ENCODE measurements at places on chromosomes 5 and 9.

DNA sequence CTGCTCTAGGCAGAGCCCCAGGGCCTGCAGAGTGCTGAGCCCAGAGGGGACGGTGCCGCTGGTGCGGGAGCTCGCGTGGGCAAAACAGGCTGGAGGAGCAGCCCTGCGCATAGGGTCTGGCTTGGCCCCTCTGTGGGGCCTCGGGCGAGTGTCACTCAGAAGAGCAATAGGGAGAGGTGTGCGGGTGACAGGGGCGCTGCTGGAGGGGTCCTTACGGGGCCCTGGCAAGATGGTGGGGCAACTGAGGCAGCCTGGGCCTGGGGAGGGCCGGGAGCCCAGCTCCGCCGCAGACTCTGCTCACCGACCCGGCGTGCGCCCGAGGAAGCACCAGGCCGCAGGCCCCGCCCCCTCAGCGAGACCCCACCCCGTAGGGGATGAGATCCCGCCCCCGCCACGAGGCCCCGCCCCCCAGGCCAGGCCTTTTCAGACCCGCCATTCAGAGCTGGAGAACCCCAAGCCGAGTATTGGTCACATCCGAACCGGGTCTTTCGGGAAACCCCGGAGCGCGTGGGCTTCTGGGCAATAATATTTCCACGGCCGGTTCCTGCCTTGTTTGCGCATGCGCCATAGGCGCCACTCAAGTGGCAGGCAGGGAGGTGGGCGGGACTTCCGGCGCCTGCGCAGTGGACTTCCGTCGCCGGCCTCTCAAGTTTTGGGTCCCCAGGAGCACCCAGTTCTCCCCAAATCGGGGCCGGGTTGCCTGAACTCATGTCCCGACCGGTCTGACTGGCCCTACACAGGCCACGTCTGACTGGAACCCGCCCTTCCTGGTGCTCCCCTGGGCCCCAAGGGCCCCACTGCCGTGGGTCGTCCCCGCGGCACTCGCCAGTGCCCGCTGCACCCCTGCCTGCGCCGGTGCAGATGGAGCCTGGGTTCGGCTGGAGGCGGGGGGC, 1.3 kb upstream of the RNF208 start:
- DNase-seq: peak; percentile 93

DNA sequence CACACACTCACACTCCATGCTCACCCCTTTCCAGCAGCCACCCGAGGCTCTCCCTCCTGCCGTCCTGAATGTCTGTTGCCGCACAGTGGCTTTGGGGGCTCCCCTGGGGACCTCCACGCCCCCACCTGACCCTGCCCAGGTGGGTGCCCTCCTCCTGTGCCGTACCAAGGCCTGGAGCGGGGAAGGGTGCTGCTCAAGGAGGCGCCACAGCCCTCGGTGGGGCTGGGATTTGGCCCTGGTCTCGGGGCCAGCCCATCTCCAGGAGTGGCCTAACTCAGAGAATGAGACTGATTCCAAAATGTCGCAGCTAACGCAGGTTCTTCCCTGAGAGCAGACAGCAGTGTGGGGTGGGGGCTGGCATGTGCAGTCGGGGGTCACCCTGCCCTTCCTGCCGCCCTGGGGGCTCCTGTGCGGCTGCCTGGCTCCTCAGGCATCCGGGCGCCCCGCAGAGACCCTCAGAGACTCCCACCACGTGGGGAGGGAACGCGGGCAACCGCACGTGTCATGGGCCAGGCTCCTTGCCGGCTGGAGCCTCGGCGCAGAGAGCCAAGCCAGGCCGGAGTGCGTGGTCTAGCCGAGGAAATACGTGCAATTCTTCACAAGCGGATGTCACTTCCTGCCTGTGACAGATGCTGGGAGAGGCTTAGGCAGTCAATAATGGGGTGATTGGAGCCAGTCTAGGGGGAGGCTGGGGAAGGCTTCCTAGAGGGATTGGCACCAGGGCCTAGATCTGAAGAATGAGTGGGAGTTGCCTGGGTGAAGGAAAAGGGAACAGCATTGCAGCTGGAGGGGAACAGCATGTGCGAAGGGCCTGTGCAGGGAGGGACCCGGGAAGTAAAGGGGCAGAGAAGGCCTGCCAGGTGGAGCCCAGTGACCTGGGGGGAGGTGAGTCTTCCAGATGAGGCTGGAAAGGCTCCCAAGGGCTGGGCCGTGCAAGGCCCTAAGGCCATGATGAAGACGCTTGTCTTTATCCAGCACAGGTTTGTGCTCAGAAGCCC, 44.1 kb downstream of the C9orf50 start:
- no peak for DNase-seq

DNA sequence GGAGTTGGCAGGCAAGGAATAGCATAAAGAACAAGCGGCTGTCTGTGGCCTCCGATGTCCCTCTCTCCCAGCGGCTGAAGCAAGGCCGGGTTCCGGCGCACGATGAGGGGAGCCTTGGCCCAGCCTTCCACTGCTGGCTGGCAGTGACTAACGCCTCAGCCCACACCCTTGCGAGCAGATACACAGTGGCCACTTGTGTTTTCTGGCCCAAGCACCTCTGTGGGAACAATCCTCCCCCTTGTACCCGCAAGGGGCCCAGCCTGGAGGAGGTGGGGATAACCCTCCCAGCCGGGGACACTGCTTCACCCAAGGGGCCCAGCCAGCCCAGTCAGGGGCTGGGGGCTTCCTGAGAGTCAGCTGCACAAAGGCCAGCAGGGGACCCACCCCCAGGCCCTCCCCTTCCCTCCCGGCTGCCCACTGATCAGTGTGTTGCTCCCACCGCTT, 23.2 kb downstream of the STK10 start:
- DNase-seq: no peak

- no peak for DNase-seq
These were observed 302.0 kb downstream of the AGTPBP1 start for GRCh38 chr9:85439791-85440190.

- DNase-seq: no peak
These were observed 26.6 kb downstream of the DPYSL3 start for GRCh38 chr5:147483188-147483790.

- no peak for DNase-seq
These were observed 25.4 kb upstream of the SUB1 start for GRCh38 chr5:32559921-32560320.

DNA sequence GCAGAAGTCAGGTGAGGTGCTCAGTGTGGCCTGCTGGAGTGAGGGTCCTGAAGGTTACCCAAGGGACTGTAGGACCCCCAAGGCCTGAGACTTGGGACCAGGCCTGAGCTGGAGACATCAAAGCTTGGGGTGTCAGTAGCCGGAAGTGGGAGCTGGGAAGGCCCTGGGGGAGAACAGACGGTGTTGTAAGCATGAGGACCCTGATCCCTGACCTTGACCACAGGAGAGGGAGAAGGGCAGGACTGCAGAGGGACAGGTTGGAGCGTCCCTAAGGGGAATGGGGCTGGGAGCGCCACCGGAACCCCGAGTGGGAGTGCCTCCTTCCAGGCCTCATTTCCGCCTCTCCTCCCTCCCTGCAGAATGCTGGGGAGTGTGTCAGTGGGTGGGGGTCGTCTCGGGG, 533 bp downstream of the TTC16 start:
- no peak for DNase-seq

- DNase-seq: no peak
These were observed 911 bp downstream of the ABLIM3 start for GRCh38 chr5:149141957-149142851.

DNA sequence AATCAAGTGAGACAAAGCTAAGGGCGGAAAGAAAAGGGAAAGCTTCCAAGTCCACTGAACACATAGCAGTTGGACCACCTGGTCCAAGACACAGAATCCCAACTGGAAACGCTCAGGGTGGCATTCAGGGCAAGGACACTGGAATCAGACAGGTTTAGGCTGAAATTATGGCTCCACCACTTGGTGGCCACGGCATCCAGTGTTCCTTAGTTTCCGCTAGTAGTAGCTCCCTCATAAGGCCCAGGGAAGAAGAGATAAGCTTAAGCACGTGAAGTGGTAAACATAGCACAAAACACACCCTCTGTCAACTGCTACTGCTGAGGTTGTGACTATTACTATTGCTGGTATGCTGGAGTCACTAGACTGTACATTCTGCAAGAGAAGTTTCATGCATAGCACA, 209.4 kb downstream of the GLIS3 start:
- DNase-seq: no peak

DNA sequence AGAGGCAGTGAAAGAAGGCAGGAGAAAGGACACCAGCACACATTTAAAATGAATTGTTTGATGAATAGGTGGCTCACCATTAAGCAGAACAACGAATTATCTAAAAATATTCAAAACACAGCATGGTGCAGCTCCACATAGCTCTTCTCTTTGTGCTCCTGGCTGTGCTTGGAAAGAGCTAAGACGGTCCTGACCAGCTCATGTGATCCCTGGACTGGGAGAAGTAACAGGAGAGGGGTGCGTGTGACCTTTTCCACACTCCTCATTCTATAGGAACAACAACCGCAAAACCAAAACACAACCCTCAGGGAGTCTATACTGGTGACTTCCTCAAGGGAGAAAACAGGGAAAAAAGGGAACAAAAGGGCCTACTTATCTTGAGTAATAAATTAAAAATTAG, 140.5 kb downstream of the DIRAS2 start:
- DNase-seq: no peak

DNA sequence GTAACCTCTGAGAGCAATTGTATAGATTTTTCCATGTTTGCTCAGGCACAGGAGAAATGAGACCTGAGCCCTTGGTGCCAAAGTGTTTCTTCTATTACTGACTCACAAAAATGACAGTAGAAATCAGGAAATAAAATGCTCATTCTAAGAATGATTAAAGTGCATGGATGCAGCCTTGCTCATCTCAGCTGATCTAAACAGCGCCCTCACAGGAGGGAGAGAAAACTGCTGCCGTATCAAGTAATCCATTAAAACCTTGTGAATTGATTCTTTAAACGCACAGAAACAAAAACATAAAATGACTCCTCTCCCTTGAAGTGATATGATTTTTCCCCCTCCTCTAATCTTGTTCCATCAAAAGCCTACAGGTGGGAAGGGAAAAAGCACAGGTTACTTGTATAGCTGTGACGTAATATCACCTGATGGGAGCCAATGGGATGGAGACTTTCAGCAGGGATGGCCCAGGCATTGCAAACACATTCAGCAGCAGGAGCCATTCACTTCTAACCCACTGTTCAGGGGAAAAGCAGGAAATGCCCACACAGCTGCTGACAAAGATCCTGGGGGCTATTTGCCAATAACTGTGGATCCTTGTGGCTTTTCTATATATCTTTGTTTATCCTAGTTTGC, 76.7 kb downstream of the PLCXD3 start:
- DNase-seq: no peak

DNA sequence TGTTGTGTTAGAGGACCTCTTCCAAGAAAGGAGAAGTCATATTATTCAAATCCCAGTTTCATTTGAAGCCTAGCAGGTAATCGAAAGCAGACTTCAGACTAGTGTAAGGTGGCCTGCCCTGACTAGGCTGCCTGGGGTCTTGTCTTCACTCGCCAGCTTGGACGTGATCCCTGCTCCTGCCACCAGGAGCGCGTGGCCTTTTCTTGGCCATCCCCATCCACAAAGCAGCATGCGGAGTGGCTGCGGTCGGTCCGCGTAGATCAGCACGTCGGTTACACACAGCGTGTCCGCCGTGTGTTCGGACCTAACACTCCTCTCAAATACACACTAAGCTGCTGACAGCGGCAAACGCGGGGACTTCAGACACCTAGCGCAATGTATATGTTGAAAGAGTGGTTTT, 37.3 kb downstream of the CFAP77 start:
- no peak for DNase-seq

DNA sequence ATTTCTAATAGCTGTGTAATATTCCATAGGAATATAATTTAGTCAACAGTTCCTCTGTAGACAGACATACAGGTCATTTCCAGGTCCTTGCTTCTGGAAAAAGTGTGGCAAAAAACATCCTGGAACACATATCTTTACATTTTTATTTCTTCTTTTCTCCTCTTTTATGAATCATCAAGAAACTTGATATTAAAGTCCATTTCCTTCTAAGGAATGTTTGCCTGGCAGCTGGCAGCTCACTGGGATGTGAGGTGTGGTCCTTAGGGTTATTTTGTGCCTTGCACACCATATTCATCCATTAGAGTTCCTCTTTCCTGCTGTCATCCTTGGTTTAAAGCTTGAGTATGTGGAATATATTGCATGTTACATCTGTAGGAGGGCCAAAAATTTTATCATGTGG, 122.0 kb downstream of the GALNT10 start:
- no peak for DNase-seq

- no peak for DNase-seq
These were observed 403.3 kb downstream of the PLK2 start for GRCh38 chr5:58056546-58056945.

- DNase-seq: no peak
These were observed 529.5 kb downstream of the AGTPBP1 start for GRCh38 chr9:85212209-85212608.

GRCh38 chr9:15416880-15417279, 5.8 kb upstream of the SNAPC3 start:
- DNase-seq: no peak

GRCh38 chr5:1513326-1514026, 10.3 kb downstream of the LPCAT1 start:
- no peak for DNase-seq

DNA sequence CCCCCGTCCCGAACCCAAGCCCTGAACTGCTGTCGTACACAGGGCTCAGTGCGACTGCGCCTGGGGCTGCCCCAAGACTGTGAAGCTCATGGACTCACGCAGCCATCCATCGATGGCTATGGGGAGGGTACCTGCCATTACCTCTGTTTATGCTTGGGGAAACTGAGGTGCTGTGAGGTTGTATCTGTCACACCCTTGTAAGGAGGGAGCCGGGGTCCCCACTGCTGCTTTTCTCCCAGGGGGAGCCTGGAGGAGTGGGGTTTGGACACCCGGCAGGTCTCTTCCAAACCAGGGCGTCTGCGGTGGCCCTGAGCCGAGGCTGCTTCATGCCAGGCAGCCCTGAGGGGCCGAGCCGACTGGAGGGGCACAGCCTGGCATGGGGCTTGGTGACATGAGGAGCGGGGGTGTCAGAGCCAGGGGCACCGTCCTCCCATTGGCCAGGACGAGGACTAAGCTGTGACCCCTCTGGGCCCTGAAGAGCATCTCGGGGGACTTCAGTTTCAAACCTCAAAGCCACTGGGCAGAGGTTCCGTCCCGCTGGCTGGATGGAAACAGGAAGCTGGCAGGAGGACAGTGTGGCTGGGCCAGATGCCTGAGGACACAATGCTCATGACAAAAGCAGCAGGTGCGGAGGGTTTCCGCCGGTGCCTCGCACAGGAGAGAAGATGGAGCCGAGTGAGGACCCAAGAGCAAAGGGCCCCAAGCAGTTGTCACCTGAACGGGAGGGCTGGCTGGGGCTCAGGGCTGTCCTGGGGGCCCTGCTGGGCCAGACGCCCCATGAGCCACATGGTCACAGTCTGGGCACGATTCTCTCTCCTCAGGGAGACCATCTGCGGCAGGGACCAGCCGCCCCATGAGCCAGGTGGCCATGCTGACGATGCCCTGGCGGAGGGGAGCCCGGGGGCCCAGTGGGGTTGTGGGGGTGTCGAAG, 54.4 kb upstream of the EXOC3 start:
- no peak for DNase-seq

GRCh38 chr5:171660434-171660833, 125.2 kb upstream of the SMIM23 start:
- no peak for DNase-seq

DNA sequence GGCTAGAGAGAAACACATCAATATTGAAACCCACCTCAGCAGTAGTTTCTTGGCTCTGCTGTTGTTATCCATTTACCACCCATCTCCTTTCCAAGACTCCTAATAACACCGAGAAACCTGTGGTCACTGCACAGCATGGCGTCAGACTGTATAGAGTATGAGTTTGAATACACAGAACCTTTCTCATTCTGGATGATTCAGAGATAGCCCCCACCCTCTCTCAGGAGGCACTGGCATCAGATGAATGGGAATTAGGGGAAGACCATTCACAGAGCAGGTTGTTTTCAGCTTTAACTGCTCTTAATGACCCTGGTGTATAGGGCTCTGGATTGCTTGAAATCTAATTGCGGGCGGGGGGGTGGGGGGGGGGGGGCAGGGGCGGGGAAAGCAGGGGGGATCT, 86.7 kb downstream of the GPR21 start:
- no peak for DNase-seq
